ENCODE measurements at places on chromosomes 1 and 21.

- no peak for DNase-seq
Measured at GRCh38 chr1:112143871-112144441, 154.5 kb upstream of the KCND3 start.

GRCh38 chr1:178537382-178538090, 24.6 kb downstream of the TEX35 start:
- no peak for DNase-seq

GRCh38 chr1:236458996-236459395, 64.8 kb upstream of the LGALS8 start:
- no peak for DNase-seq

DNA sequence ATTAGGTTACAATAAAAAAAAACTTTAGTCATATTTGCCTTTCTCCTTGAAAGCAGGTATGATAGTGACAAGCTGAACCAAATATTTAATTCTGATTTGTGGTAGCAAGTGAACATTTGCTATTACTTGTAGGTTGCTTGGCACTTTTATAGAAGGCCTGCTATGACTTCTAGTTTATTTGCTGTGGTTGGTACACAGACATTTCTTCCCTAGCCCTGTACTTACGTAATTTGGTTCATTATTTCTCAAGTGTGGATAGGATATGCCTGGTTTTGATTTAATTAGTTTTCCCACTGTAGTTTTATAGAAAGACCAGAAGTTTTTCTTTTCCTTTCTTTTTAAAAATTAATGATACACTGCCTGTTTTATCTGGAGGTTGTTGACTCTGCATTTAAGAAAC, 55.9 kb downstream of the PPP2R5A start:
- DNase-seq = no peak

DNA sequence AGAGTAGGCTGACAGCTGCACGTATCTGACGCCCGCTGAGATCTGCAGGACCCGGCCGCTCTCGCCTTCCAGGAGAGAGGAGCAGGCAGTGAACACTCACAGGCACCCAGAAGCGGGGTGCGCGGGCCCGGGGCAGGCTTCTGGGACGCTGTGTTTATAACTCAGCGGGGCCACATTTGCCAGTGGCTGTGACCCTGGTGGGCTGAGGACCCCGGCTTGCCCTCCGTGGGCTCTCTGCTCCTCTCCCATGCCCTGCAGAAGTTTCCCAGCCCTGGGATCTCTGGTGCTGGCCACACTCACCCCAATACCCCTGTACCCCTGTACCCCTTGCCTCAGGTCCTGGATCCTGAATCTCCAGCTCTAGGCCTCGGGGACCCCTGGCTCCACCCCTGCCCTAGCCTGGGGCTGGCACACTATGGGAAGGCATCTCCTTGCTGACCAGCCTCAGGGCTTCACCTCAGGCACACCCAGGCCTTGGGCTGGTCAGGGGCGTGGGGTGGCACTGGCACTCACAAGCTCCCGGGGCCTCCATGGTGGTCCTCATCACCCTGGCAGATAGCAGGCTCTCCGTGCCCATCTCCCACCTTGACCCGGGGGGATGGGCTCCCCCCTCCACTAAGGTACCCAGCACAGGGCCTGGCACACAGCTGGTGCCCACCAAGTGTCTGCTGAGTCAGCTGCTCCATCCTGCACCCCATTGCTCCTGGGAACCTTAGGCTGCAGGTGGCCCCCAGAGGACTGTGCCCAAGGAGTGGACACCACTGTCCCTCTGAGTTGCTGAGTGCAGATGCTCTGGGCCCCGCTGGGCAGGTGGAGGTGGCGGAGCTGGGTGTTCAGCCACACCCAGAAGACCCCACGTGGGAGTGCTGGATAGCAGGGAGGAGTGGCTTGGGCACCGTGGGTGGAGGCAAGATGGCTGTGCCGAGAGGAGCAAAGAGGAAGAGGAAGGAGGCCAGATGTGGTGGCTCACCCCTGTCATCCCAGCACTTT, 32.4 kb downstream of the MORN1 start:
- peak; percentile 6 for DNase-seq
